ENCODE measurements at places on chromosomes 11 and 22.

DNA sequence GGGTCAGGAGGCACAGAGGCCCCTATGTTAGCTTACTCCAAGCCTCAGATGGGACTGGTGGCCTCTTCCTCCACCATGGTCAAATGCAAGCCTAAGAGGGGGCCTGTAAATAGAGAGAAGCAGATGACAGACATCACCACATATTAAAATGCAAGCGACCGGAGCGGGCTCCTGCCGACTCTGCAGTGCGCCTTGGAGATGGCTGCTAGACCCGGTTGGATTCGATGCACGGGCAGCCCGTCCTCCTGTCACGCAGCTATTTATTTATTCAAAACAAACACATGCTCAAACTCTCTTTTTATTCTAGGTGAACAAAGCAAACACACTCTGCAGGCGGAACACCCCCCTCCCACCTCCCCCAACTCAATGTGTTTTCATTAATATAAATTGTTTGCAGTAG lies 208.0 kb downstream of the DSCAML1 start:
- DNase-seq: no peak

DNA sequence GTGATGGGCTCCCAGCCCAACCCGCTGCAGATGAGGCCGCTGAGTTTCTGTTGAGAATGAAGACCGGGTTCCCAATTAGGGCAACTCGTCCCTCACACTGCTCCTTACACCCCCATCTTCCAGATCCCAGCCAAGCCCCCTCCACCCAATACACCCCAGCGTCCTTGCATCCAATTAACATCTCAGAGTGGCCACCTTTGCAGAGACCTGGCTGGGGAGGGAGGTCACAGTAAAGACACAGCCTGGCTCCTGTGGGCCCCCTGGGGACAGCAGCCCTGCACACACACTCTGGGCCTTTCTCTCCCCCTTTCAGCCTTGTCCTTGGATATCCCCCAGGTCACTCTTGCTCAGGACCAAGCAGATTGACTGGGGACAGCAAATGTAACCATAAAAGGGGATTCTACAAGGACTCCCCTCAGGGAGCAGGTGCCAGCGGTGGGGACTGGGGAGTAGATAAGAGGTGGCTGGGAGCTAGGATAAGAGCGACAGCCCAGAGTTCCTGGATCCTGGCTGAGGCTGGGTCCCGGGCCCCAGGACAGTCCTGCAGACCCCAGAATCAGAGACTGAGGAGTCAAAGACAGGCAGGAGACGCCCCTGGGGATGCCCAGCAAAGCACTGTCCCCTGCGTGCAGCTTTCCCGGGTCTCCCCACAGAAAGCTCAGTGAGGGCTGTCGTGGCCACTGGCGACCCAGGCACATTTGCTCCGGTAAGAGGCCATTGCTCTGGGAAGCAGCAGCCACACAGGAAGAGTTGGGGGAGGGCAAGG lies 8.4 kb downstream of the APOBEC3A start:
- DNase-seq: no peak

DNA sequence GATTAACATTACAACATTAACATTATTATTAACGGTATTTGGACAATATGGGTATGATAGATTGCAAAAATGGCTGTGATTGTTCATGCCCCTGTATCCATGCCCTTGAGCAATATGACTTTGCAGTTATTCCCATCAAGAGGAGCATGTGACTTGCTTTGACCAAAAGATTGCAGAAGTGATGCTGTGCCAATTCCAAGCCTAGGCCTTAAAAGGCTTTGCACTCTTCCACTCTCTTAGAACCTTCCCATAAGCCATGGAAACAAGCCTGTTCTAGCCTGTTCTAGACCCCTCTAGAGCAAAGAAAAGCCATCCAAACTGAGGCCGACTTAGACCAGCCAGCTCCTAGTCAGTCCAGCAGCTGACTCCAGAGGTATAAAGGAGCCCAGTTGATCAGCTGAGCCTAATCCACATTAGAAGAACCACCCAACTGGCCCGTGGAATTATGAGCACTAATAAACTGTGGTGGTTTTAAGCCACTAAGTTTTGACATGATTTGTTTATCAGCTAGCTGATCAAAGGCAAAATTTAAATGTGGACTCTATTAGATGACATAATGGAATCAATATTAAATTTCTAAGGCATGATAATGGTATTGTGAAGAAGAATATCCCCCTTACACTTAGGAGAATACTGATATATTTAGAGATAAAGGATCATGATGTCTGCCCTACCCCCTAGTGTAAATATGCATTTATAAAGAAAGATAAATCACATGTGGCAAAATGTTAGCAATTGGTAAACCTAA lies 28.6 kb downstream of the RAB30 start:
- DNase-seq: no peak

- DNase-seq: peak; percentile 45
These were observed 207.7 kb downstream of the CEP164 start for GRCh38 chr11:117535201-117535849.

DNA sequence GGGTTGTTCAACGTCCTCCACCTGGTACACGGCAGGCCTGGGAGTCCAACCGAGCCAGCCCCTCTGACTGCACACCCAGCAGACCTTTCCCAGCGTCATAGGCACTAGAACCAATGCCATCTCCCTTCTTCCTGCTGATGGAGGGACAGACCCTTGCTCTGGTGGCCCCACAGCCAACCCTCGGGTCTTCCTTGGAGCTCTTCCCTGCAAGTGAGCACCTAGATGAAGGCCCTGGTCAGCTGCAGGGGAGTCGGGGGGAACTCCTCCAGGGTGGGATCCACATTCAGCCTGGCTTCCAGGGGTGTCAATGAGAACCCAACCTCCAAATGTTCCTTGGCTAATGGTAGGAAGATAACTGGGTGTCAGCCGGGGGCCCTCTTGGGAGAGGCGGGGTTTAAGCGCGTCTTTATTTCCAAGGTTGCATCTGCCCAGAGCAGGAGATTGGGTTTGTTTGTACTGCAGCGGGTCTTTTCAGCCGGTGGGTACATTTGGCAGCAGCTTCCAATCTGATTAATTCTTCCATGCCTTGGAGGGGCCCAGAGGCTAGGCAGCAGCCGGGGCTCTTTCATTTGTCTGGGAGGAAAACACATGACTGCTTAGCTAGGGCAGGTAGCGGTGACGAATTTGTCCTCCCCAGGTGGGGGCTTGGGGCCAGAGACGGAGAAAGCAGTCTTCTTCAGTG lies 56.0 kb upstream of the SHISAL1 start:
- no peak for DNase-seq

DNA sequence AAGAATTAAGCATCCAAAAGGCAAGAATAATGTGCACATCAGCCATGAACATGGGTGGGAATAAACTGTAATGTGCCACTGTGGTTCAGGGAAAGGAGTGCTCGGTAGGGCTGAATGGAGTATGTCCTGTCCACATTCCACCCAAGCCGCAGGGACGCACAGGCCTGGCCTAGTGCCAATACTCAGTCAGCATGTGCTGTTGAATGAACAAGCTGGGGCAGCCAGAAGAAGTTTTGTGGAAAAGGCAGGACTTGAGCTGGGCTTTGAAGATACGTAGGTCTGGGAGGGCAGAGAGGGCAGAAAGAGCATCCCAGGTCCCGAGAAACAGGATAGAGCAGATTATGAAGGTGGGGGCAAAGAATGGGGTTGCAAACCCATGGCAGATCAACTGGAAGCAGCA lies 60.0 kb upstream of the PLET1 start:
- DNase-seq: peak; percentile 6

DNA sequence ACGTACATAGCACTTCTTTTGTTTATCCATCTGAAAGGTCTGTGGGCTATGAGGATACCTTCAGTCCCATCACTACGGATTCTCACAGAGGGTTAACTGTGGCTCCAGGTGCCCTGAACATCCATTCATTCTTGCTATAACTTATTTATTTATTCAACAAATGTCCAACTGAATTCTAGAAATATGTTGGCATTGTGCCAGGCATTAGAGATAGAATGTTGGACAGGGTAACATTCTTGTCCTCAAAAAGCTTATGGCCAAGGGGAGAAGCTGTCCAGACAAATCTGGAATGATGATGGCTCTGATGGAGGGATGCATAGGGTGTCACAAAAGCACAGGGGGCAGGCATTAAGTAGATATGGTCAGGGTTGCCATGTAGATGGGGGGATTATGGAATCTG lies 8.4 kb downstream of the OLFML1 start:
- no peak for DNase-seq

DNA sequence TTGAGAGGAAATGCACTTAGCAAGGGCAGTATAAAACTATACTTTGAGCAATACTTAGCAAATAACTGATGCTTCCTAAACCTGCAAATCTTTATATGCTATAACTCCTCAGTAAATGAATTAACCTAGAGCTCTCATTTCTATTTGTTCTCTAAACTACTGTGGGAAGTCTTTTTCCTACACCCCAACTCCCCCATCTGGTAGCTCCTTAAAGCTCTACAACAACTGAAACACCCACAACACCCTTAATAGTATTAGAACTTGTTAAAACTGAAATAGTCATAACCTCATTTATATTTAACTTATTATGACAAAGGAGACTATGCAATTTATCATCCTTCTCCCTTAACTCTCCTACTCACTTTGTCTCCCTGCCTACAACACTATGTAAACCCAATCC lies 43.4 kb downstream of the GUCY1A2 start:
- no peak for DNase-seq

- no peak for DNase-seq
These were observed 1.3 kb downstream of the MRPL23 start for GRCh38 chr11:1948389-1948788.

DNA sequence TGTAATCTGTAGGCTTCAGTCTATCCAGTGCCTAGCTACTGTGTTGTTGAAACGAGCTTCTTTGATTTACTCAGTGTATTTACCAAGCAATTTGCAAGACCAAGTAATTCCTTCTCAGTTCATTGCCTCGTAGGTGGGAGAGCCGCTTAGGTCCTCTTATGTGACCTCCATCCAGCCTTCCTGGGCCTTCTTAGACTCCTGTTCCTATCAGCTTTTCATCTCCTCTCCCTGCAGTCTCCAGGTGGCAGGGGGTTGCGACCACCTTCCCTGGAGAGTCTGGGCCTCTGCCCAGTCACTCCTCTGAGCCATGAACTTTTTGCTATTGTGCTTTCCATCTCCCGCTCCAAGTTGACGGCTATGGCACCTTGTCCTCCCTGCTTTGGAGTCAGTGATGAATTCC lies 251.8 kb downstream of the KIRREL3 start:
- DNase-seq: peak; percentile 79

GRCh38 chr11:94746721-94747120 lies 21.4 kb upstream of the AMOTL1 start:
- DNase-seq: no peak

DNA sequence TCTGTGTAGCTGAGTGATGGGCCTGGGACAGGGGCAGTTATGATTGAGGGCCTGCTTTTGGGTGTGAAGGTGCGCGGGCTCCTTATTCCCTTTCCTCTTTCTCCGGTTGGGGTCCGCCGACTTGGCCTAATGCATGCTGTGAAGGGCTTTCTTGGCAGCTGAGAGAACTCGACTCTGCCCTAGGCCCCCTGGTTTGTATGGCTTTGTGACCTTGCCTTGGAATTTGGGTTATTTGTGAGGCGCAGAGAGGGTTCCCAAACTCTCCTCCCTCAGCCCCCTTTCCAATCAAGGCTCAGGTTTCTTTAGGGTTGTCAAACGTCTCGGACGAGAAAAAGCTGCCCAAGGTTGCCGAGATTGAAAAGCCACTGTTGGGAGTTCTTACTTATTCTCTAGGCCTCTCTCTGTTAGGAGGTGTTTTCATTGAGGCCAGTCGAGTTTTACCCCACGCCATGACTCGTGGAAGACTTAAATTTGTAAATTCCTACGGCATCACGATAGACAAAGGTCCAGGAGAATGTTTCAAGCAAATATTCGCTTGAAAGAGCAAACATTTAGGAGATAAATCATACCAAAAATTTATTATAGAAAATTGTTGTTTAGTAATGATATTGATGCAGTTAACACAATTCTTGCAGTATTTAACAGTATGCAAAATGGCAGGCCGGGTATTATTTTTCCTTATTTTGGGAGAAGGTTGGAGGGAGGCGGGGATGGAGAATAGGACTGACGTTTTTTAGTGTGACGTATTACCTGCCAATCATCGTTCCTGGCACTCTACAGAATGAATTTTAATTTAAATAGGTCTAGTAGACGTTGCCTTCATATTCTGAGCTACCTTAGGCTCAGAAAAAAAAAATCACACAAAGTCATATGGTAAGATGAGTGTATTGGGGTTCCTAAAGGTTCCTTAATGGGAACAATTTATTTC lies 689 bp downstream of the PDHX start:
- peak; percentile 52 for DNase-seq

DNA sequence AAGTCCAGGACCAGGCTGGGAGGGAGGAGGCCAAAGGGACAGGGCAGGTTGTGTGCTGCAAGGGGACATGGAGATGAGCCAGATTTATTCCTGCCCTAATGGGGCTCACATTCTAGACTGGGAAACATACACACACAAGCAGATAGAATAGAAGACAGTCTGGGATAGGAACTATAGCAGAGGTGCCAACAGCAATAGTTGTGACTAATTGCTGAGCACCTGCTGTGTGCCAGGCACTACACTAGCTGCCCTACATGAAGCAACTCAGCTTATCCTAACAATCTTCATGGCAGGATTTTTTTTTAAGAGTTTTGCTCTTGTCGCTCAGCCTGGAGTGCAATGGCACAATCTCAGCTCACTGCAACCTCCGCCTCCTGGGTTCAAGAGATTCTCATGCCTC lies 11.4 kb downstream of the MOGAT2 start:
- no peak for DNase-seq

DNA sequence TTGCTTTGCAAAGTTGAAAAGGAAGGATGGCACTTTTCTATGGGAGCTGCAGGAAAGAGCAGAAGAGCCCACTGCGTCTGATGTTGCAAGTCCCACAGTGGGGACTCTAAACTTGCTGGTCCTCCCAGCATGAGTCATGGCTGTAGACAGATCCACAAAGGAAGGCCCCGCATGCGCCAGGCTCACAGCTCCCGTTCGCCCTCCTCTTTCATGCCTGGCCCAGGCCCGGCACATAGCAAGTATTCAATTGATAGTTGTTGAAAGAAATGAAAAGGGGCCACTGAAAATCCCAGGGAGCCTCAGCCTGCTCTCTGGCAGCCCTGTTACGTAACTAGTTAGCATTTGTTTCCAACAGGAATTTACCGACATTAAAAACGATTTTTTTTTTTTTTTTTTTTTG lies 18.9 kb downstream of the AP1B1 start:
- no peak for DNase-seq
